ENCODE measurements at places on chromosomes 4 and X.

DNA sequence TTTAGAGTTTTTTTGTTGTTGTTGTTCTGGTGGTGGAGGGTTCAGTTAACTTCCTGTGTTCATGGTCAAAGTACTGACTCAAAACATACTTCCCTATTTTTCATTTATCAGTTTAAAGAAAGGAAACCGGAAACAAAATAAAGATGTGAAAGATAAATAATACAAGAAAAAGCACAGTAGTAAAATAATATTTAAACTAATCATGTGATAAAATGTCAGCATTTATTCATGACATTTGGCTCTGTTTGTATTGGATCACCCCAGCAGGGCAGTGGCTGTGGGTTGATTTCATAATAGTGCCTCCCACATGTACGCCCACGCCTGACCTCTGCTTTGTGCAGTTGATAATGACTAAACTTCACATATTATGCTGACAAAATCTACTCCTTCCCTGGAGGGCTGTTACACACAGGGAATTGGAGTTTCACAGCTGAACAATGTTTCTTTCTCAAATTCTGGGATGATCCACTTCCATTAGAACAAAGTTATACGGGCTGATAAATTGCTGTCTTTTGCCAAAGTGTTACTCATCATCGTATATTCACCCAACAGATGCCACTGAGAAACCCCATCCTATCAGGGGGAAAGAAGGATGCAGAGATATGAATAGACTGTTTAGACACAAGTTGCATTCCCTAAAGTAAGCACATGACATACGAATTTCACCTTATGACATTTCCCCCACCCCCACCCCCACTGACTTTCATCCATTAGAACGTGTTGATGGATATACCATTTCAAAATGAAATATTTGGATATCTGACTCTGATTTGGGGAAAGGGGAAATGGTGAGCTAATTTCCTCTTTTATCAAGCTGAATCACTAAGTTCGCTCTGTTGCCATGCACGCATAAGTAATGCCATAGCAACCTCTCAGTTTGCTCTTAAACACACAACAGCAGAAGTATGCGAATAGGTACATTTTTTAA lies 48.3 kb downstream of the AMELX start:
- DNase-seq: no peak

GRCh38 chrX:139093201-139093600 lies 381.7 kb upstream of the FGF13 start:
- no peak for DNase-seq

GRCh38 chrX:41692162-41692749 lies 3.5 kb downstream of the GPR34 start:
- DNase-seq: no peak

DNA sequence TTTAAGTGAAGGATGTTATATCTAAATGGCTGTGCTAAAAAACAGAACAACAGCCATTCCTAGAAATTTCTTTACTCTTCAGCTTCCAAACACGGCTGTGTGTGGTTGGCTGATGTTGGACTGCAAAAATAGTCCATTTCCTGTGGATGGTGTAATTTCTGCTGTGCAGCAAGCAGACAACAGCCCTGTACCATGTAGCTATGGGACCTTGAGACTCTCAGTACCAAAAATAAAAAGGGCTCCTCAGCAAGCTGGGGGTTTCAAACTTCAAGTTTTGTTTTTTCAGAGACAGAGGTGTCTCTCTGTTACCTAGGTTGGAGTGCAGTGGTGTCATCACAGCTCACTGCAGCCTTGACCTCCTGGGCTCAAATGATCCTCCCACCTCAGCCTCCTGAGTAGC lies 18.1 kb downstream of the CD40LG start:
- no peak for DNase-seq

GRCh38 chrX:45614853-45615252 lies 414.2 kb upstream of the DIPK2B start:
- no peak for DNase-seq

GRCh38 chr4:73676136-73676535 lies 55.9 kb upstream of the RASSF6 start:
- DNase-seq: no peak

- DNase-seq: no peak
These were observed 69.4 kb downstream of the EVC2 start for GRCh38 chr4:5638976-5639375.

DNA sequence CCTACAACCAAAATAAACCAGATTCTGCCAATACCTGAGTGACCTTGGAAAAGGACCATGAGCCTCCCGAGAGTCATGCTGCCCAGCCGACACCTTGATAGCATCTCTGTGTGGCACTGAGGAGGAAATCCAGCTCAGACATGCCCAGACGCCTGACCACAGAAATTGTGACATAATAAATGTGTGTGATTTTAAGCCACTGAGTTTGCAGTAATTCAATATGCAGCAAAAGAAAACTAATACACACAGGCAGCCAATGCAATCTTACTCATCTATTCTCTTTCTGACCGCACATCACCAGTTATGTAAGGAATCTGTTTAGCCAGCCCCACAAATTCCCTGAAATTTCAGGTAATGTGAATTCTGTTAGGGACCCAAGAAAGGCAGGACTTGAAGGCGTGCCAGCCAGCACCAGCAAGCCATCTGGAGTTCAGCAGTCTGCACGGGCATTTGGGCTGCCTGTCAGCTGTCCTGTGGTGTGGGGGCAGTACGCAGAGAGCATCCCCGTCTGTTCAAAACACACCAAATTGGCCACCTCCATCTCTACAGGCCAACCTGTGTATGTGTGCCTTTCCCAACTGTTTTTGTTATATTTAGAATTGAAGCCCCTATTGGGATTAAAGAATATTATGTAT lies 176.4 kb downstream of the NLGN4X start:
- no peak for DNase-seq

- no peak for DNase-seq
These were observed 15.9 kb downstream of the PLAC1 start for GRCh38 chrX:134642386-134642785.

GRCh38 chrX:14501327-14501726 lies 28.0 kb upstream of the GLRA2 start:
- DNase-seq: no peak

- DNase-seq: no peak
These were observed 46.1 kb upstream of the CITED1 start for GRCh38 chrX:72351606-72352334.

GRCh38 chr4:24400537-24400936 lies 183.8 kb downstream of the DHX15 start:
- DNase-seq: no peak
